NCI-H2029 treated with DMSO at 0.1 percent for 48 hours (cell line): ENCODE measurements at places on chromosomes 5 and 9.

DNA sequence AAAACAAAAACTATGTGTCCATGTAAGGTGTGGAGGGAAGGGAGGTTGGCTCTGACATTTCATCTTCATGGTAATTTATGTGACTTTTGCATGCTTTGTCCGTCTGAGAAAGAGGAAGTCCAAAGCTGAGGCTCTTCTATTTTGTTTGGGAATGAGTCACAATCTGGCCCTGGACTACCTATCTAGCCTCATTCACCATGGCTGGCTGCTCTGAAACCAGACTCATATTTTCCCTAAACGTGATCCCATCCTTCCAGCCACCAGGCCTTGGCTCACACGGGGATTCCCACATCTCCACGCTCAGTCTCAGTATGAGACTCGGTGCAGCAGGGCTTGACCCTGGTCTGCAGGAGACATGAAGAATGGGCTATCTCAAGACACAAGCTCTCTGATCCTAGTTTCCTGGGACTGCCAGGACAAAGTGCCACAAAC lies 672.8 kb downstream of the ACTL7B start:
- DNase-seq = no peak

DNA sequence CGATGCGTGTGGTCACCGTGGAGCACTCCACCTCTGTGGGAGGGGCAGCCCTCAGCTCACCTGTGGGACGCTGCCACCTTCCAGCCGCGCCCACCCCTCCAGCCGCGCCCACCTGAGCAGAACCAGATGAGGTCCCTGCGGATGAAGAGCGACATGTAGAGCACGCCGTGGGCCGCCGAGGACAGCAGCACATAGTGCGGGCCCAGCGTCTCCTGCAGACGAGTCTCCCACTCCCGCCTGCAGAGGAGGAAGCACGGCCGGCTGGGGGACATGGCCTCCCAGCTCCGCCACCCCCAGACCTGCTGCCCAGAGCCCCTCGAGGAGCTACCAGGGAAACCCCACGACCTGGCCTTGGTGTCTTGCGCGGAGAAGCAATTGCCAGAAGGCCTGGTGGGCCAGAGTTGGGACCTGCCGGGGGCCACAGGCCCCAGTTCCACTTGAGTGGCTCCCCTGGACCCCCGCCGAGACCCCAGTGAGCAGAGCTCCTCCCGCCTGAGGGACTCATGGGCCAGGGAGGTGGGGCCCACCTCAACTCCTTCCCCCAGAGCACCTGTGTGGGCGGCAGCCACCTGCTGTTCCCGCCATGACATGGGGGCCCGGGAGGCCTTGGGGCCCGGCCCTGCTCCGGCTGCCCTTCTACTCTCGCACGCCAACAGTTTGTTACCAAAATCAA lies 6.5 kb downstream of the INPP5E start:
- DNase-seq = no peak

DNA sequence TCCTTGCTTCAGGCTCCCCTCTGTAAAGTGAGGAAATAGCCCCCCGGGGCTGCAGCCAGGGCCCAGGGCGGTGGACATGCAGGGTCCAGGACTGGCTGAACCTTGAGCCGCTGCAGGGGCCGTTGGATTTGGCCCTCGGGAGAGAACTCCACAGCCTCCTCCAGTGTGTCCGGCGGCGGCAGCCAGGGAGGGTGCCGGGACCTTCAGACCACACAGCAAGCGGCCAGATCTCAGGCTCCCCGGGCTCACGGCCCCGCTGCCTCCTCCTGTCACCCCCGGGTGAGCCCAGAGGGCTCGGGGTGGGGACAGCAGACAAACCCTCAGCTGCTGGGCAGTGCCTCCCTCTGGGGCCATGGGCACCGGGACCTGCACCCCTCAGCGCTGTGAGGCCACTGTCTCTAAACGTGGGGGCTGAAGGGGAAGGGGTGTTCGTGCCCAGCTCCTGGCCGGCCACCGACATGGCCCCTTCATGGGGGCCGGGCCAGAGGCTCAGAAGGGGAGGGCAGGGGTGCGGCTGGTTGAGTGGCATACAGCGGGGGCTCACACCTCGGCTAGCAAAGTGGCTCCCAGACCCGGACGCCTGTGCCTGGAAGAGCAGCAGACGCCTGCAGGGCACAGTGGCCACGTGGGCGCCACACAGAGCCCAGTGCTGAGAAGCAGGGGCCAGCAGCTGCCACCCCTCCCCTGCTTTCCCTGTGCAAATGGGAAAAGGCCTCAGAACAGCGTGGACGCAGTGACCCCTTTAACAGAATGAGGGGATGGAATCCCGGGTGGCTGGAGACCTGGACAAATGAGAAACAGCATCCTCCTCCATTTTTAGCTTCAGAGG lies 19.7 kb downstream of the SLC9A3 start:
- DNase-seq = no peak

- peak; percentile 83 for DNase-seq
These were observed 1.2 kb downstream of the FGF18 start for GRCh38 chr5:171420431-171421241.
